ENCODE measurements at places on chromosomes 3 and 15.
A peak's percentile ranks its signal among the peaks of the same experiment; 100 is the strongest.

DNA sequence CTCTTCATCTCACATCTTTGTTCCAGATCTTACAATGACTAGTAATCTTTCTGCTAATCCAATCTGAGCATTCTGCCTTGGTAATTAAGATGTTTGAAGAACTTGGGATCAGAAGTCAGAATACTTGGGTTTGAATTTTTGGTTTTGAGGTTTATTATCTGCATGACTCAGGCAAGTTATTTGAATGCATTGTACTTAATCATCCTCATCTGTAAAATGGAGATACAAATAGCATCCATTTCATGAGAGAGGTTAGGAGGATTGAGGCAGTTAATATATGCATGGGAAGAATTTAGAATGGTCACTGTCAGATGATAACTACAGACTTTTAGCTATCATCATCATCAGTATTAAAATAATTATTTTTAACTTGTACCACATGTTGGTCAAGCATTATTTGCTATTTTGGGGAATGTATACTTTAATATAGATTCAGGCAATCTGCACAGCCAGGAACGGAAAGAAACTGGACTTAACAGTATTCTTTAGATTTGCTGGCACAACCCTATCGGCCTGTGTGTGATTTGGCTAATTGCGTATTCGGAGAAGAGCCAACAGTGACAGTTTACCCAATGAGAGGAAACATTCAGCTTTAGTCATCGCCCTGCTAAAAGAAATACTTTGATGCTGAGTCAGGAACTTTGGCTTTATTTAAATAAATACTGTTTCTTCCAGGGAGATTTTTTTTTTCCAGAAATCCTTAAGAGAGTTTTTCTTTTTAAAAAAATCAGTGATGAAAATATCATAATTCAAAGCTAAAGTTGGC is 600.0 kb downstream of the ROBO1 start:
- no peak for DNase-seq

DNA sequence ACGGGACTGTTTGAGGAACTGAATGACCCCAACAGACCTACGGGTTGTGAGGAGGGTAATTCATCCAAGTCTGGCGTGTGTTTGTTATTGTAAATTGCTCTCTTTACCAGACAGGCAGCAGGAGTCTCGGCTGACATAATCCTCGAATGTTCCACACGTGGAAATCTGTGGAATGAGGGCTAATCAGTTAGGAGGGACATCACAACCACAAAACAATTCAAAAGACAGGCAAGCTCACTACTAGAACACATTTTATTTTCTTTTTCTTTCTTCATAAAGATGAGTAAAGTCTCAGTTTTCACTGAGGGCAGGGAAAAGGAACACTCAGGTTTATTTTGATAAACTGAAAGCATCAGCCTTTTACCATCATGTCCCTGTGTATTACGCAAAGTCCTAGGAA is 53.8 kb downstream of the GRK7 start:
- no peak for DNase-seq

DNA sequence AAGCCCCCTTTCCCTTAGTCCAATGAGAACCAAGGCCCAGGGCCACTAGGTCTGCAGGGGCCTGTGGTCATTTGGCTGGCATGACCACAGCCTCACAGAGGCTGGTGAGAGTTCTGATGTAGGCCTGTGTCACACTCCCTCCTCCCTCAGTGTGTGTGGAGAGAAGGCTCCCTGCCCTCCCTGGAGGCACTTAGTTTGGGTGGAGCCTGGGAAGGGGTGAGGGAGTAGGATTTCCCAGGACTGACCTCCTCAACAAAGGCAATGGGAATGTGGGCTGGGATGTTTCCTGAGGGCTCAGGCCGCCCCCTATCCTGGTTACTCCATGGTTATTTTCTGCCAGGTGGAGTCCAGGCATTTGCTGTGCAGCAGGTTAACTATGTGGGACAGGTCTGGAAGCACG is 7.6 kb downstream of the TEX264 start:
- DNase-seq: no peak

DNA sequence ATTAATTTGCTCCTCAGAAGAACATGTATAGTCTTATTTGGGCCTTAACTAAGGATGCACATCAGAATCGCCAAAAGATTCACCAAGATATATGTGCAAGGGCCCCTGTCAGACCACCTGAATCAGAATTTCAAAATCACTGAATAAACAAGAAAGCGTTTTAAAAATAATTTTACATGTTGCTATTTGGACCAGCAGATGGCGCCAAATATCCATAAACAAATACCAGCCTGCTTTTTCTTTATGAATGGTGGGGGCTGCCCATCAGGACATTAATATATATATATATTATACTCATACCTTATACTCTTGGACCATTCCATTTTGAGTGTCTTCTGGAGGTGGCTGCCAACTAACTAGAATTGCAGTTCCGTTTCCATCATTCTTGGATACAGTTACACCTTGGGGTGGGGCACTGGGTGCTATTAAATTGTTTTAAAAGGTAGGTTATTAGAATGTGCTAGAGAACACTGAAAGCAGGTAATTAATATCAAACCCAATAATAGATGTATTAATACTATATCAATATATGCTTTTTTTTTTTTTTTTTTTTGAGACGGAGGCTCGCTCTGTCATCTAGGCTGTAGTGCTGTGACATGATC is 1108.3 kb downstream of the ROBO1 start:
- no peak for DNase-seq

GRCh38 chr3:72306800-72307341 is 521.9 kb upstream of the PROK2 start:
- DNase-seq: peak; percentile 64

DNA sequence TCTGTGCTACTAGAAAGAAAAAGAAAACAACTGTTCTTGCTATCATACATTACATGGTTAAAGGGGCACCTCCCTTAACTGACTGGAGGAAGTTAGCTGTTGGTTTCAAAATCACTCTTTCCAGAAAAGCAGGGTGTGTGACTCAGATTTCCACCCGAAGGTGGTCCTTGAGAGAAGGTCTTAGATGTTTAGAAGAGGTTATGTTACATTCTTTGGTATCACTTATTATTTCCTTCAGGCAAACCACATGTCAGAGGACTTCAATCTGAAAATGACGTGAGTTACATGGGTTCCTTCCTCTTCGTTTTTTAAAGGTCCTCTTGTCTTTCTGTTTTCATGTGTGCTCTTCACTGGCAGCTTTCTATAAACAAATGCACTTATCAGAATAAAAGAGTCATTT is 307.9 kb upstream of the CBLB start:
- no peak for DNase-seq

DNA sequence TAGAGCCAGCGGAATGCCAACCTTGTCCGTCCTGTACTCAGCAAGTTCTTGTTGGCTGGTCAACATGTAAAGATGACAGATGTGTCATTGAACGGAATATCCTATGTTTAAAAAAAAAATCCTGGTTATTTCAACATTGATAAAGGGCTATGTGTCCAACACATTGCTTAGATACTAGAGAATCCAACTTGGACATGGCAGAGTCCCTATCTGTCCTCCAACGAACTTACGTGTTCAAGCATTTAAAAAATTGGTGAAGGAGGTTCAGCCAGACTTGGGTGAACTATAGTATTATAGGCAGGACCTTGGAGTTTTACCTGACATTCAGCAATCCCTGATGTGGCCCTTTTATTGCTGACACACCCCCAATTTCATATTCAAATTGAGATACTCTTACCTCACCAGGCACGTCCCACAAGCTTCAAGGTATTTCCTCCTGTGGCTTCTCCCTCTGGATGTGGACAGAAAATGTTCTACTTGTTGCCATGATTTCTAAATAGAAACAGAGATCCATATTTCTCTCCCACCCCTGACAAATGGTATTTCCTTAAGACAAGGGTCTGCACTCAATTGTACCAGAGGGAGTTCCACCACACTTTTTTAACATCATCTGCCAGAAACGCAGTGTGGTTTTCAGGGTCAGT is 207.7 kb upstream of the TPM1 start:
- DNase-seq: no peak

DNA sequence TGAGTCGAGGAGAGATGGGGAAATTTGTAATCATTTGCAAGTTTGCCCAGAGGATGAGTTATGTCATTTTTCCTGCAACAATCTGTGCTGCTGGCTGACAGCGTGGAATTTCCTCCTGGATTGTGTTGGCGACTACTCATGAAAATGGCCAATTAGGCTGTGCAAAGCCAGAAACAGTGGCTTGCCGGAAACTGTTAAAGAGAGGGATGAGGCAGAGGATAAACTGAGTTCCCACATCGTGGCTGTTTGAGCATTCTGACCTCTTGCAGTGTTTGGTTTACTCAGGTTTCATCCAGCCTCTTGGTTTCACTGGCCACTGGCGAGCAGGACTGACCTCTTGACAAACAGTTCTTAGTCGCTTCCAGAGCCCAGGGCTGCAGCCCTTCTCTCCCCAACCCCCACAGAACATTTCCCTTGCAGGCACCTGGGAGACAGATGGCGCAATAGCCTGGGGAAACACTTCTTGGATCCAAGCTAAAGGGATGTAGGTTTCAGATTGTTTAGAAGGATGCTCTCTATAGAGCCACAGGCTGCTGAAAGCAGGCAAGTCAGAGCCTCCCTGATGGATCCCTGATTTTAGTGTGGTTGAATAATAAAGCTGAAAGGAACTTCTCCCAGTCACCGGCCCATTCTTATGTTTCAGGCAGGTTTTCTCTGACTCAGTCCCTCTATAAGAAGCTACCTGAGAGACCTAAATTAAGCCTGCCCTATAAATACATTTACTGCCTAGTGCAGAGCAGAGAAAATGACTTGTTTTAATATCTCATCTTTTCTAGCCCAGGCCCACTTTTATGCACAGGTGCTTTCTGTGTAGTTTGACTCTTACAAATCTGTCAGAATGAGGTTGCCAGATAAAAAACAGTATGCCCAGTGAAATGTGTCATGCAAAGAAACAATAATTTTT is 92.8 kb upstream of the UBE2E1 start:
- DNase-seq: no peak

All from NCI-H187 treated with DMSO at 0.1 percent for 48 hours (cell line).